ENCODE measurements at places on chromosomes 3 and 15.

DNA sequence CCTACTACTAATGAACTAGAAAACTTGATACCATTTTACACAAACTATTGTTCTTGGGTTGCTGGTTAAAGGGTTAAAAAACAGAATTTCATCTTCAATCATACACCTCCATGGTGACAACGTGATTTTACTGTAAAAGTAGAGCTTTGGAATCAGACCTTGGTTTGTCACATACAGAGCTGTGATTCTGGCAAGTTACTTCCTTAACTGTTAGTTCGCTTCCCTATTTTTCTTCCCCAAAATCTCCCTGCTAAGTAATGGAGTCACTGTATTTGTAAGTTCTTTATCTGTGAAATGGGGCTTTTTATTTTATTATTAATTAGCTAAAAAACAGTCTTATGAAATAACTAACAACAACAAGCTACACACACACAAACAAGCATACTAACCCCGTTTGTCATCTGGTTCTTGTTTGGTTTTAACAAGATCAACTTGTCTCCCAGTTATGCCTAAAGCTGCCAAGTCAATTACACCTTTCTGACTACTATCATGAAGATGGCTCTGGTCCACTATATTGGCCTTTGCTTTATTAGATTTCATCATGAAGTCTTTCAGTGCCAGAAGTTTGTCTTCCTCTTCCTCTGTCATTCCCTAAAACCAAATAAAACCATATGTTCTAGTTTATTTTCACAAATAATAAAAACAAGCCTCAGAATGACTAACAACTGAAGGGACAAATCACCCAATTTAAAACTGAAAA lies 38.6 kb downstream of the PIK3R4 start:
- no peak overlapping the region for H3K4me3 ChIP-seq
- no peak for DNase-seq
- no peak overlapping the region for H3K27ac ChIP-seq
- no peaks in the 10 kb centered on the region for H3K27me3 ChIP-seq
- H3K4me1 ChIP-seq, result no peaks in the 10 kb centered on the region
- peaks cover 5% of the 10 kb centered on the region for H3K36me3 ChIP-seq

- peaks cover 12% of the 10 kb centered on the region for H3K4me1 ChIP-seq
- no peak overlapping the region for H3K27ac ChIP-seq
- H3K27me3 ChIP-seq, result no peaks in the 10 kb centered on the region
- no peak for DNase-seq
- H3K4me3 ChIP-seq, result no peak overlapping the region
- no peaks in the 10 kb centered on the region for H3K36me3 ChIP-seq
Observed at GRCh38 chr15:78850352-78850751, 22.3 kb upstream of the MORF4L1 start.

GRCh38 chr3:50551681-50552435 lies 15.7 kb downstream of the C3orf18 start:
- H3K27me3 ChIP-seq, result no peaks in the 10 kb centered on the region
- no peaks in the 10 kb centered on the region for H3K36me3 ChIP-seq
- DNase-seq, result no peak
- no peak overlapping the region for H3K27ac ChIP-seq

DNA sequence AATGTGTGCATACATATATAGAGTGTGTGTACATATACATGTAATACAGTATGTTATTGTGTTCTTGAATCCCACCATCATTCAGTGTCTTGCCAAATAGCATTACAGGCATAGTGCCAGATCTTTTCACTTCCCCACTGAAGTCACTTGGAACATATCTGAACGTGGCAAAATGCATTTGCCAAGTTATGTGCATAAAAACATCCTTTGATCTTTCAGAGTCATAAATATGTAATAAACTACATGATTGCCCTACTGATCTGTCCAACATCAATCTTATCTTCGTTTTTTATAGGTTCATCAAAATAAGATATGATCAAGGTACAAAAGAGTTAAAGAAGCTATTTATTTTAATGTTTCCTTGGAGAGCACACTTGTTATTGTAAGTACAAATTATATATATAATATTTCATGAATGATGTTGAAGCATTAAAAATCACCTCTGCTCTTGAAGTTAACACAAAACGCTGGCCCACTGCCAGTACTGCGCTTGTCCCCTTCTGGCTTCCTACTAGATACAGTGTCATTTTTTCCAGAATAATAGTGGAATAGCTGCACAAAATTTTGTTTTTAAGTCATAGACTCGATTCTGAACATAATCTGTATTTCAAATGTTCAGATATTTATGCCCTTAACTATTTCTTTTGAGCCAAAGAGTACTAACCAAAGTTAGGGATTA lies 549.5 kb upstream of the ARRDC4 start:
- no peak for DNase-seq
- no peak overlapping the region for H3K4me3 ChIP-seq
- no peaks in the 10 kb centered on the region for H3K36me3 ChIP-seq
- H3K27me3 ChIP-seq, result no peaks in the 10 kb centered on the region
